ENCODE measurements at places on chromosomes 7 and 10. TPM values are rescaled to one million over a fixed set of nuclear protein-coding genes. Genes with fewer than 3 reads are reported as not detected.

DNA sequence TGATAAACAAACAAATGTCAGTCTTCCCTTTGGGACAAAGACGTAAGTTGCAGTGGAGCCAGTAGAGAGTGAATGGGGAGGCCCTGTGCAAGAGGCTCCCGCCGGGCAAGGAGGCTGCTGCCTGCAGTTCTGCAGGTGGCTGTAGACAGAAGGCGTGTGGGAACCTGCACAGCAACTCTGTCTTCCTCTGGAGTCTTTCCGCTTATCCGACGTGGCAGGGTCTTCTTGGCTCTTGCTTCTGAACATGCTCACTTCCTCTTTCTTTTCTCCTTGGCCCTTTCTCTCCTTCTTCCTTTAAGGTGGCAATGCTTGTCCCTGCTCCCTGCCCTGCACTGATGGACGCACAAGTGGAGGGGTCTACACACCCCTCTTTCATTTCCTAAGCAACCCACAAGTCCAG, 122.5 kb downstream of the HIPK2 start:
- no peak overlapping the region for H3K4me3 ChIP-seq
- no peak for DNase-seq

GRCh38 chr7:98185101-98185500, 26.1 kb upstream of the BHLHA15 start:
- H3K36me3 ChIP-seq, result peaks cover 8% of the 10 kb centered on the region
- H3K27me3 ChIP-seq, result no peaks in the 10 kb centered on the region
- no peak overlapping the region for H3K4me3 ChIP-seq
- no peak for DNase-seq
- H3K4me1 ChIP-seq, result peaks cover 20% of the 10 kb centered on the region
- H3K27ac ChIP-seq, result peak overlapping the region; percentile 35

GRCh38 chr7:151756076-151756731, 120.7 kb downstream of the PRKAG2 start:
- H3K4me3 ChIP-seq, result peak overlapping the region; percentile 56
- H3K36me3 ChIP-seq, result peaks cover 10% of the 10 kb centered on the region
- H3K4me1 ChIP-seq, result peaks cover 68% of the 10 kb centered on the region

DNA sequence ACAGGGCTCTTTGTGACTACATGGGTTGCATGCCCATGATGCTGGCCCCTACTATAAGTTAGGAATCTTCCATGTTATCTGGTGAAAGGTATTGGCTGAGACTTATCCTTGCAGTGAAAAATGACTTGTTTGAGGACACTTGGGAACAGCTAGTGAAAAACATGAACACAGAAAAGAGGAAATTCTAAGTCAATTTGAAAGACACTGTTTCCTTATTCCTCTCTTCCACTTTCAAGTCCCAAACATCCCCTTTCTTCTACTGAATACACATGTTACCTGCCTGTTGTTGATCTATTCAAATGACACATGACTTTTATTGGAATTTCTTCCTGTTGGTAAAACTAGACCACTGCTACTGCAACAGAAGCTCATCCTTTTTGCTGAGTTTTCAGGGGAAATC, 29.5 kb upstream of the PRKCQ start:
- H3K4me3 ChIP-seq, result no peak overlapping the region
- H3K4me1 ChIP-seq, result no peaks in the 10 kb centered on the region
- DNase-seq, result no peak
- H3K27me3 ChIP-seq, result peaks cover 2% of the 10 kb centered on the region

- peaks cover 38% of the 10 kb centered on the region for H3K4me1 ChIP-seq
- no peak overlapping the region for H3K4me3 ChIP-seq
- no peak overlapping the region for H3K27ac ChIP-seq
- H3K27me3 ChIP-seq, result no peaks in the 10 kb centered on the region
- no peak for DNase-seq
These were observed 26.2 kb downstream of the FAM171A1 start for GRCh38 chr10:15344876-15345285.

DNA sequence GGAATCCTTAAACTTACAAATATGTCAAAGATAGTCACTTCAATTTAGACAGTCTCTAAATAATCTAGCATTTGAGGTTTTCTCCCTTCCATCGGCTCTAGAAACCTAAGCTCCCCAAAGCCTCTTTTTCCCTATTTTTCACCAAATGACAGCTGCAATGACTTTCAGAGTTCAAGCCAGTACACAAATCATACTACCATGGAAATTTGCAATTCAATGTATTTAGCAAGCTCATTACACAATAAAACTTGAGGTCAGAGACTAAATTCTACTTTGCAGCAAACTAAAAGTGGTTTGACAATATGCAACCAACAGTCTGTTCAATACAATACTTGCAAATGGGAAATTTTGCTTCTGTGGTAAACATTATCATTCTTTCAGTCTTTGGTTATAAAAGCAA, 80.3 kb downstream of the SKIDA1 start:
- no peak overlapping the region for H3K27ac ChIP-seq
- no peaks in the 10 kb centered on the region for H3K4me1 ChIP-seq
- DNase-seq, result no peak
- H3K36me3 ChIP-seq, result no peaks in the 10 kb centered on the region
- H3K4me3 ChIP-seq, result no peak overlapping the region
- peaks cover 1% of the 10 kb centered on the region for H3K27me3 ChIP-seq

GRCh38 chr10:103079946-103080345, 113.1 kb downstream of the NT5C2 start:
- no peak overlapping the region for H3K27ac ChIP-seq
- DNase-seq, result no peak
- H3K27me3 ChIP-seq, result peaks cover 4% of the 10 kb centered on the region
- H3K4me1 ChIP-seq, result no peaks in the 10 kb centered on the region
- H3K4me3 ChIP-seq, result no peak overlapping the region

GRCh38 chr10:95508730-95509129, 52.4 kb downstream of the SORBS1 start:
- H3K4me1 ChIP-seq, result peaks cover 10% of the 10 kb centered on the region
- DNase-seq, result no peak
- no peaks in the 10 kb centered on the region for H3K36me3 ChIP-seq
- peaks cover 11% of the 10 kb centered on the region for H3K27me3 ChIP-seq
- no peak overlapping the region for H3K27ac ChIP-seq

GRCh38 chr10:14050598-14050997, 280.1 kb downstream of the FRMD4A start:
- H3K4me1 ChIP-seq, result peaks cover 15% of the 10 kb centered on the region
- no peak overlapping the region for H3K27ac ChIP-seq
- H3K36me3 ChIP-seq, result peaks cover 11% of the 10 kb centered on the region
- peaks cover 7% of the 10 kb centered on the region for H3K27me3 ChIP-seq
- no peak for DNase-seq

GRCh38 chr10:80480852-80481251, 26.7 kb downstream of the TSPAN14 start:
- peaks cover 30% of the 10 kb centered on the region for H3K36me3 ChIP-seq
- DNase-seq, result no peak
- H3K4me3 ChIP-seq, result no peak overlapping the region
- H3K27ac ChIP-seq, result no peak overlapping the region

GRCh38 chr7:44517175-44517574, 24.0 kb downstream of the NPC1L1 start:
- no peak overlapping the region for H3K27ac ChIP-seq
- no peaks in the 10 kb centered on the region for H3K36me3 ChIP-seq
- H3K4me1 ChIP-seq, result no peaks in the 10 kb centered on the region
- peaks cover 32% of the 10 kb centered on the region for H3K27me3 ChIP-seq

DNA sequence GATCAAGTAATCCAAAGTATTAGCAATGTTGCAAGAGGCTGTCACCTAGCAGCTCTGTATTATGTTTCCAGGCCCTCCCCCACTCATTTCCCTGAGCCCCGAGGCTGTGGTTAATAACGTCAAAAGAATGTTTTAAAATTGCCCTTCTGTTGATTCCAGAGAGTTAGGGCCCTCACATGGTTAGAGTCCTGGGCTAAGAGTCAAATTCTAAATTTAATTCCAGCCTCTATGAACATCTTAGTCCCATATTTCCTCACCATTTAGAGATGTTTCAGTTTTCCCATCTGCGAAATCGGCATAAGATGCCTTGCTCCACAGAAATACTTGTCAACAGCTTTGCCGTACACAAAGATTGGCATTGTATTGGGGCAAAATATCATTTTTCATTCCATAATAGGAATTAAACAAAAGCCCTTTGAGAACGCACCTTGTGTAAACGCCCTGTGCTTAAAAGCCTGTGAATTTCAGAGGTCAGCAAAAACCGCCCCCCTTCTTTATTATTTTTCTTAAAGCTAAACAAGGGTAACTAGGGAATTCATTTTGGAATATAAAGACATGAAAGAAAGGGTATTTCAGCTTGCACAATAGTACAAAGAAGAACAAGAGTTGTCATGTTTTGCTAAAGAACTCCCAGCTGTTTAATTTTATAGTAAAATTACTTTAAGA, 135.8 kb downstream of the ARID5B start:
- peaks cover 97% of the 10 kb centered on the region for H3K4me1 ChIP-seq
- H3K4me3 ChIP-seq, result peak overlapping the region; percentile 70
- peak overlapping the region; percentile 91 for H3K27ac ChIP-seq
- peaks cover 25% of the 10 kb centered on the region for H3K36me3 ChIP-seq
- peaks cover 6% of the 10 kb centered on the region for H3K27me3 ChIP-seq
- DNase-seq, result peak; percentile 72

GRCh38 chr10:129645487-129645886, 178.4 kb downstream of the MGMT start:
- peaks cover 27% of the 10 kb centered on the region for H3K36me3 ChIP-seq
- H3K4me3 ChIP-seq, result no peak overlapping the region
- peaks cover 2% of the 10 kb centered on the region for H3K27me3 ChIP-seq
- no peaks in the 10 kb centered on the region for H3K4me1 ChIP-seq
- no peak overlapping the region for H3K27ac ChIP-seq

- H3K36me3 ChIP-seq, result no peaks in the 10 kb centered on the region
- H3K4me3 ChIP-seq, result no peak overlapping the region
- H3K4me1 ChIP-seq, result peaks cover 32% of the 10 kb centered on the region
These were observed 78.5 kb upstream of the FRMD4A start for GRCh38 chr10:14409247-14409646.

DNA sequence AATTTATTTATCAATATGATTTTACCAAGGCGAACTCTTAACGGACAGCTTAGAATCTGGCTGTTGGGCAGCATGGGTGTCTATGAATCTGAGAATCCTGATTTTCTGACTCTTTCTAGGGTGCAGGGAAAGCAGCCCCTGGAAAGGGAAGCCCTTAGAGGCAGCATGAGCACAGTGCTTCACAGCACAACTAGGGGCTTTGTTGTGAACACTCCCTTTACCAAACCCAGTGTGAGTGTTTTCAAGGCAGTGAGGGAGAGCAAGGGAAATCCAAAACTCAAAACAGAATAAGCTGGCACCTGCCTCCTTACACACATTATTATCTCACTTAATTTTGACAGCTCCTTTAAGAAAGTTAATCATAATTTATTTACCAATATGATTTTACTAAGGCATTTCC, 116.3 kb upstream of the CSTF2T start:
- no peak for DNase-seq
- H3K36me3 ChIP-seq, result no peaks in the 10 kb centered on the region
- no peaks in the 10 kb centered on the region for H3K4me1 ChIP-seq
- H3K27me3 ChIP-seq, result no peaks in the 10 kb centered on the region
- H3K4me3 ChIP-seq, result no peak overlapping the region

DNA sequence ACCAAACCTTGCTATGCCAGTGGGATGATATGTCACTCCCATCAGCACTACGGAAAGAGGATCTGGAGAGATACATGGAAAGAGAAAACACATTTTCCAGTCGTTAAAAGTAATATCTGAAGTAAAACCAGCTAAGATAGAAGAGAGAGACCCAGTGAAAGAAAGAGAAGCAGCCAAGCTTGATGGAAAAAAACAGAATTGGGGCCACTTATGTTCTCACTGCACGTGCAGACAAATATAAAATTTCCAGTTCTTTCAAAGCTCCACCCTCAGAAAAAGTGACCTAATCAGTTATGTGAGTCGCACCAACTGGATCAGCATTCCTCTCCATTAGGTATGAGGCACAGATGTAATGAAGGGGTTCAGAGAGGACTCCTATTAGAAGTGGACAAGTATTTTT, 266.1 kb downstream of the MTERF1 start:
- no peaks in the 10 kb centered on the region for H3K36me3 ChIP-seq
- no peak for DNase-seq
- peaks cover 9% of the 10 kb centered on the region for H3K27me3 ChIP-seq

- H3K27ac ChIP-seq, result no peak overlapping the region
- no peaks in the 10 kb centered on the region for H3K27me3 ChIP-seq
- H3K4me3 ChIP-seq, result no peak overlapping the region
- H3K4me1 ChIP-seq, result no peaks in the 10 kb centered on the region
- H3K36me3 ChIP-seq, result no peaks in the 10 kb centered on the region
These were observed 69.3 kb downstream of the ADRA2A start for GRCh38 chr10:111146025-111146640.

GRCh38 chr7:24778543-24779282, 21.4 kb upstream of the GSDME start:
- H3K36me3 ChIP-seq, result peaks cover 27% of the 10 kb centered on the region
- H3K27me3 ChIP-seq, result peaks cover 5% of the 10 kb centered on the region
- peak overlapping the region; percentile 94 for H3K27ac ChIP-seq
- peak; percentile 86 for DNase-seq
- H3K4me1 ChIP-seq, result peaks cover 51% of the 10 kb centered on the region
- H3K4me3 ChIP-seq, result peak overlapping the region; percentile 33

DNA sequence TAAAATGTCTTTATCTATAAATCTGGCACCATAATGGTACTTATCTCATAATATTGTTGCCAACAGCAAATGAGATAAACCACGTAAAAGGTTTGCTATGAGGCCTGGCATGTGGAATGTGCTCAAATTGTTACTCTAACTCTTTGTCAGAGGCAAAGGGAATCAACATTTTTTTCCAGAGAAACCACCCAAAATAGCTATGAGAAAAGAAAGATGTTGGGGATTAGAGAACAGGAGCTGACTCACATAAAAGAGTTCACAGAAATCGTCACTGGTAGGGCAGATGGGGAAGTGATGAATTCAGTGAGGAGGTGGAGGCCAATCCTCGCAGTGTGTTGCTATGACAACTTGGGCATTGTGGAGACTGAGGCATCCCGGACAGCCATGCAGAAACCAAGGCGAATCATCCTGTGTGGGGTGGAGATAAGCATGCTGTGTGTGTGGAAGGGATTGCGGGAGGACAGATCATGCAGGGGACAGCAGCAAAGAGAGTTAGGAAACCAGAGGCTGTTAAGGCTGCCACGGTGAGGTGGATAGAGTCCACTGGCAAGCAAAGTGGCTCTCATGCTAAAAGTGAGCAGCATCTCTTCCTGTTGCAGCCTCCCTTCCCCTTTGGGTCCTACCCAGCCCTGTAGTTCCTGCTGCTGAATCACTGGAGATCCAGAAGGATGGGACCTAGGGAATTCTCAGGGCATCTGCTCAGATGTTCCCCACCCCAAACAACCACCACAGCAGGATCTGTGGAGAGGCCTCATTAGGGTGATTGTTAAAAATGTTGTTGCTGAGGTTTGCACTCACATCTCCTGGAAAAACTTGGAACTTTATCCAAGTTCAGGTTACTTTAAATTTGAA, 103.9 kb downstream of the CUBN start:
- H3K36me3 ChIP-seq, result no peaks in the 10 kb centered on the region
- peak overlapping the region; percentile 78 for H3K4me3 ChIP-seq
- peak overlapping the region; percentile 99 for H3K27ac ChIP-seq
- H3K4me1 ChIP-seq, result peaks cover 91% of the 10 kb centered on the region
- peak; percentile 100 for DNase-seq
- no peaks in the 10 kb centered on the region for H3K27me3 ChIP-seq

The MRLN gene
- total RNA-seq, result not detected

The FLNC gene
- total RNA-seq, result 496 TPM

The PLXNA4 gene
- total RNA-seq, result 0.03 TPM

The DIP2C gene
- total RNA-seq, result 24.6 TPM

The AKR1C1 gene
- total RNA-seq, result 7.0 TPM
